Stimulated activated CD8-positive, alpha-beta memory T cell treated with anti-CD3 and anti-CD28 coated beads, Interleukin-4, amount 100 ng/mL, for 4 hours (primary cell): ENCODE measurements at places on chromosomes 3 and 15.

DNA sequence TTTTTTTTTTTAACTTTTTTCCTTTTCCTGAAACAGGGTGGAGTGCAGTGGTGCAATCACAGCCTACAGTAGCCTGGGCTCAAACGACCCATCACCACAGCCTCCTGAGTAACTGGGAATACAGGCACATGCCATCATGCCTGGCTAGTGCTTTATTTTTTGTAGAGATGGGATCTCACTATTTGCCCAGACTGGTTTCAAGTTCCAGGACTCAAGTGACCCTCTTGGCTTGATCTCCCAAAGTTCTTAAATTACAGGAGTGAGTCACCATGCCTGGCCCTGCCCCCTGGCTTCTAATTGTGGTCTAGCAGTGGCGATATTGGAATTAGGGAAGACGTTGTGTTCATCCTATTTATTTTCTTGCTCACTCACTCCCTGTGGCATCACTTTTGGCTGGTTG is 1138.4 kb downstream of the SI start:
- DNase-seq: no peak

- DNase-seq: no peak
These were observed 3.5 kb upstream of the CCDC9B start for GRCh38 chr15:40344217-40344616.

DNA sequence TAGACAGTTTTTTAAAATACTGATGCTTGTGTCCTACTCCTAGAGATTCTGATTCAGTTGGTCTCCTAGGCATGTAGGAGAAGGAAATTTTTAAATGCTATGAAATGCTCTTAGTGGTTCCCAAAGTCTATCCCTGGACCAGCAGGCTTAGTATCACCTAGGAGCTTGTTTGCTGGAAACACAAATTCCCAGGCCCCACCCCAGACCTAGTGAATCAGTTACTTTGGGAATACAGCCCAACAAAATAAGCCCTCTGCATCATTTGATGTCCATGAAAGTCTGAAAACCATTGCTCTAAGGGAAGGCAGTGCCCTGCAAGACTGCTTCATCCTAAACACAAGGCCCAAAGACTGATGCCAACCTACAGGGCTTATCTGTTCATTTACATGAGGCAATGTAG is 36.3 kb downstream of the CCNL1 start:
- no peak for DNase-seq

DNA sequence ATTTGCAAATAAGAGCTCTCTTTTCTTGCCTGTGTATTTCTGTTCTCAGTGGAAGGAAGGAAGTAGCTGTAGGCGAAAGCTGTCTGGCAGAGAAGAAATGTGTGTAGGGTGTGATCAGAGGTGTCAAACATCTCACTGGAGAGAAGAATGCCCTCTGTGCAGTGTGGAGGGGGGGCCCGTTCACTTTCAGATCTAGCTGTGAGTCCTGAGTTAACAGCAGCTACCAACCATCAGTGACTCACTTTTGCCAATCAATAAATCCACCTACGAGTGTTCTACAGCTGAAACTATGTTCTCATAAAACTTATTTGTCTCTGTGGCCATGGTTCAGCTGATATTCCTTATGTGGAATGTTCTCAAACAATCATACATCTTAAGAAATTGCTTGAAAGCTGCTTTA is 103.7 kb downstream of the FRMD4B start:
- DNase-seq: peak; percentile 27

DNA sequence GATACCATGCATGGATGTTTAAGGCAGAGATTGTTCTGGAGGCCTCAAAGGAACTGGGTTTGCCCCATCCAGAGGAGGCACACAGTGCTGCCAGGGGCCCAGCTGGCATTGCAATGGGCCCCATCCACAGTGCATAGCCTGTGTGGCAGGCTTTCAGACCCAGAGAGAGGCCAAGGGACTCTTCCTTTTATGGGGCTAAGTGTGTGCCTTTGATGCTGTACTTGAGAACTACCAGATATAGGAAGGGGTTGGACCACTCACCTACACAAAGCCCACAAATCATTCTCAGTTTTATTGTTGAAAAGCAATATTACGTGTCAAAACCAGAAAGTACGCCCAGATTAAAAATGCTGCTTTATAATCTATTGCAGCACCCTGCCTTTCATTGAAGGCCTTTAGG is 134.9 kb downstream of the EPHB1 start:
- DNase-seq: no peak

DNA sequence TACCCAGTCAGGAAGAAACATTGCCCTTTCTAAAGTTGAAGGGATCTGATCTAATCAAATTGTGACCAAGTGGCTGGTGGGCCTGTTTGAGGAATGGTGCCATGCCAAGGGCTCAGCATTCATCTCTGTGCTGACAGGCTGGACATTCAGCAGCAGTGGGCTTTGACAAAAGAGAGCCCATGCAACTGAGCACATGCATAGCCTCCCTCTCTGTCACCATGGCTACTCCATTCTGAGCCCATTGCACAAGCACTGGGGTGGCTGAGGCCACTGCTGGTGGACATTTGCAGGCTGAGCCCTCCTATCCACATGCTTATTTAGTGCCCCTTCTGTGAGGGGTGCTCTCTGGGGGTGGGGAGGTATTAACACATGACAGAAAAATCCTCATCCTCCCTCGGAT is 28.6 kb upstream of the TNFSF10 start:
- DNase-seq: no peak

- no peak for DNase-seq
These were observed 169.6 kb upstream of the GADL1 start for GRCh38 chr3:31064021-31064420.

GRCh38 chr3:105728771-105729312 is 140.0 kb downstream of the CBLB start:
- DNase-seq: no peak

- DNase-seq: no peak
These were observed 28.5 kb upstream of the DCUN1D1 start for GRCh38 chr3:183008800-183009199.

- DNase-seq: no peak
These were observed 30.0 kb upstream of the SLC6A1 start for GRCh38 chr3:10962481-10963036.
